ENCODE measurements at places on chromosomes 4 and X.
A peak's percentile ranks its signal among the peaks of the same experiment; 100 is the strongest.

DNA sequence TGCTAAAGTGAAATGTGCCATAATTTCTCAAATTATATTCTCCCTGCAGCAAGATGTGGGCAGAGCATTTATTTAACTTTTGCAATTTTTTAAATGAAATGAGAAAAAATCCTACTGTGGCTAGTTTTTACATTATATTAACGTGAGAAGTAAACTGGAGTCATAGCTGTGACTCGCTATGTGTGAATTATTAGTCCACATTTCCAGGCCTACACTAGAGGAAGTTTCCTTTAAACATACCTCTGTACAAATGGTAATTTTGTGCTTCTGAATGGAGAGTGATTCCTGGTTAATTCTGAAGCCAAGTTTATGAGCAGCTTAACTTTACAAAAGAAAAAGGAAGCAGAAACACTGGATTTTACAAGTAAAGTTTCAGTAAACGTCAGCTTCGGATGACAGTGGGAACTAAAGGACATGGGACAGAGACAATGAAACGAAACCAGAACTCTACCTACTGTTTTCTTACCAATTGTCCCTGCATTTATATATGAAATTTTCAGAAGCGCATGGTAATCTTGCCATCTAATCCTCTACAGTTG, 72.4 kb downstream of the FBXO8 start:
- DNase-seq = no peak

DNA sequence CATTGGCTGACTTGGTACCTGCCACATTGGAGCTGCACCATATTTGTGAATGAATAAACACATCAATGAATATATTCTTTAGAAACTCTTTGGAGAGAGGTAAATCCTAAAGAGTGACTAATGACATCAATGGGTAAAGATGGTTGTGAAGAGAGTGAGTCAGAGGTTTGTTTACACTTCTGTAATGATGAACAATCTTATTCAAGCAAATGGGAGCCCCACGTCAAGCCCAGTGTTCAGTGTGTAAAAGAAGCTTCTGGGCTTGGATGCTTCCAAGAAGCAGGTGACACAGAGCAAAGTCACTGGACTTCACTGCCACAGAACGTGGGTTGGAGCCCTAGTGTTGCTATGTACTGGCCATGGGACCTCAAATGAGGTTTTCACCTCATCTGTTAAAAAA, 319.0 kb downstream of the STK32B start:
- DNase-seq = no peak

GRCh38 chr4:108170631-108171338, 2.1 kb upstream of the LEF1 start:
- peak; percentile 16 for DNase-seq

- DNase-seq = no peak
Measured at GRCh38 chr4:20095805-20096541, 155.7 kb upstream of the SLIT2 start.

DNA sequence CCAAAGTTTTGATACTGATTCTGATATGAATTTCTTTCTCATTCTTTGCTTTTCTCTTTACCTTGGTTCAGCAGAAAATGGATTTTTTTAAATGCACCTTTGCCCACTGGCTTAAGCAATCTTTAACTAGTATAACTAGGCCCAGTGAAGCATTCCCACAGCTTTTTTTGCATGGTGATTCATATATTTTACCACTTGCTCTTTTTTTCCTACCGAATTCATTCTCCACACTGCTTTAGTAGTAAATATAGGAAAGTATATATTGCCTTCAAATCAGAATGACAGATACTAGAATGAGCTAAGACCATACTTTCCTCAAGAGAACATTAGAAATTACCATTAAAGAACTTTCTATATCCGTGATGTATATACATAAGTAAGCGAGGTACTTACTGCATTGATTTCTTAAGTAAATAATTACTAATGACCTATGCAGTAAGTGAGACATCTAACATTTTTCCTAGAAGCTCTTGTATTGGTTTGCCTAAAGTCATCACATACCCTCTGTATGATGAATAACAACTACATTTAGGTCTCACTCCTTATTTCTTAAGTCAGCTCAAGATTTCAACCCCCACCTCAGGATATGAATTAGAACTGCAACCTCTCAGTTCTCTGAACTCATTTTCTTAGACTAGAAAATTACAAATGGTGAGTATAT, 44.2 kb downstream of the SLC4A4 start:
- no peak for DNase-seq

GRCh38 chrX:2388669-2389068, 112.1 kb downstream of the DHRSX start:
- no peak for DNase-seq

DNA sequence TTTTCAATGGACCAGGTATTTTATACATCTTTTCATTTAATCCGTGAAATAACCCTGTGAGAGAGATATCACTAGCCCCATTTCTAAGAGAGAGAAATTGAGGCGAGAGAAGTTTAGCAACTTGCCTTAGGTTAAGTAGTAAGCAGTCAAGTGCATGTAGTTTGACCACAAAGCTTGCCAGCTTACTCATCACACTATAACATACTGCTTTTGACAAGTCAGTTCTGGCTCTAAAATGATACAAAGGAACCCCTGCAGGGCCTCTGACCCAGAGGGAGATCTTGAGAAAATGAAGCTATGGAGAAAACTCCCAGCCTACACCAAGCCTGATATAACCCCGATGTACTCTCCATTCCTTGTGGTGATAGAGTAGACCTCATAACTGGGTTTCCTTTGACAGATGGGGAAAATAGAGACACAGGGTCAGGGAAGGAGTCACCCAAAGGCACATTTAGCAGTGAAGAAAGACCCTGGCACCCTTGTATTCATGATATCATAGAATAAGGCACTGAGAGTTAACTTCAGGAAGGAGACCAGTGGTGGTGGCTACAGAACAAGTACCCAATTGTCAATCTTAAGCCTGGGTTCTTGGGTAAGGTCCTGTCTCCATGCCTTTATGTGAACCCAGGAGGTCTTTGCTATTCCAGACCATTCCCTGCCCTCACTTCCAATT, 60.2 kb upstream of the MSN start:
- no peak for DNase-seq

- peak; percentile 14 for DNase-seq
Measured at GRCh38 chr4:54226404-54227255, 2.5 kb upstream of the PDGFRA start.

GRCh38 chr4:76950052-76950955, 752 bp downstream of the SEPTIN11 start:
- DNase-seq = peak; percentile 54

GRCh38 chr4:81465406-81466340, 6.0 kb downstream of the RASGEF1B start:
- DNase-seq = no peak

- no peak for DNase-seq
Measured at GRCh38 chr4:42326524-42326923, 70.8 kb upstream of the SHISA3 start.

DNA sequence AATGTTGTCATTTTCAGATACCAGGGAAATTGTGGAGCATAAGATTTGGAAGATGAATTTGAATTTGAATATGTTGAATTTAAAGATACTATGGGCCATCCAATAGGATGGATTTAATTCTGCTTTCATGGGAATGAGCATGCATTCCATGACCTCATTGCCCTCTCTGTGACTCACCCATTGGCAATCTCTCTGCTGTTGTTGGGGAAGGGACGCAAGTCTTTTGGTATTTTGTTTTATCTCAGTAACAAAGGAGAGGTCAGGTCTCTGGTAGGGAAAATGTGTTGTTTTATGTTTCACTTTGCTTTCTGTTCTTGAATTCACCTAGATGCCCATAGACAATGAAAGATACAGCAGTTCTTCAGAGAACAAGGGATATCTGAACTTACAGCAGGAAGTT, 42.1 kb upstream of the MAGEA4 start:
- no peak for DNase-seq

- DNase-seq = no peak
Measured at GRCh38 chrX:24799078-24799477, 105.4 kb downstream of the POLA1 start.

DNA sequence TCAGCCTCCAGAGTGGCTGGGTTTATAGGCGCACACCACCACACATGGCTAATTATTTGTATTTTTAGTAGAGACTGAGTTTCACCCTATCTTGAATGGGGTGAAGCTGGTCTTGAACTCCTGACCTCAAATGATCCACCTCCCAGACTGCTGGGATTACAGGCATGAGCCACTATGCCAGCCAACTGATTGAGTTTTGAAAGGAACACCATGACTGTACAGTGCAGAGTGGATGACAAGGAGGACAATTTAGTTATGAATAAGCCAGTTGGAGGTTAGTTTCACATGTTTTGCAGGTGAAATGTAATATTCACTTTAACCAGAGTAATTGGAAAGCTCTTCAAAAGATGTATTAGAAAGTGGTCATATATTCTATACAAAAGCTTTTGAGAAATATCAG, 60.8 kb downstream of the PCDH18 start:
- DNase-seq = no peak

DNA sequence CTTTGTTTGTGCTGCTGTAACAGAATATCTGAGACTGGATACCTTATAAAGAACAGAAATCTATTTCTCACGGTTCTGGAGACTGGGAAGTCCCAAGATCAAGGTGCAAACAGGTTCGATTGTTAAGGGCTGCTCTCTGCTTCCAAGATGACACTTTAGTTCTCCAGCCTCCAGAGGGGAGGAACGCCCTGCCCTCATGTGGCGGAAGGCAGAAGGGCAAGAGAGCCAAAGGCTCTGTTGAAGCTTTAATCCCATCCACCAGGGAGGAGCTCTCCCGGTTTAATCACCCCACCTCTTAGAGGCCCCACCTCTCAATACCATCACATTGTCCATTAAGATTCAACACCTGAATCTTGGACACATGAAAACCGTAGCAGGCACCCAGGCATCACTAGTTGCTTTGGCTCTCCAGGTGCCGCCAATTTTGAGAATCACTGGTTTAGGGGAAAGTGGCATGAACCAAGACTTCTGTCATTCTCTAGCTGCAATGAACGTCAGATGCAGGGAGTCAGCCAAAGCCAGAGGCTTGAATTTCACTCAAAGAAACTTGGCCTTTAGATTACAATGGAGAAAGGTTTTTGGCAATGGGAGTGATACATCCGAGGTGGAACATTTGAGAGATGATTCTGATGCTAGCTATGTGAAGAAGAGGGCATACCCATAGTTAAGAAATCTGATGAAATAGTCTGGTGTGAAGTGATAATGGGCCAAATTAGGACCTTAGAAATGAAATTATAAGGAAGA, 15.7 kb downstream of the FHL1 start:
- DNase-seq = peak; percentile 41

GRCh38 chr4:52687696-52688095, 28.6 kb upstream of the USP46 start:
- no peak for DNase-seq

DNA sequence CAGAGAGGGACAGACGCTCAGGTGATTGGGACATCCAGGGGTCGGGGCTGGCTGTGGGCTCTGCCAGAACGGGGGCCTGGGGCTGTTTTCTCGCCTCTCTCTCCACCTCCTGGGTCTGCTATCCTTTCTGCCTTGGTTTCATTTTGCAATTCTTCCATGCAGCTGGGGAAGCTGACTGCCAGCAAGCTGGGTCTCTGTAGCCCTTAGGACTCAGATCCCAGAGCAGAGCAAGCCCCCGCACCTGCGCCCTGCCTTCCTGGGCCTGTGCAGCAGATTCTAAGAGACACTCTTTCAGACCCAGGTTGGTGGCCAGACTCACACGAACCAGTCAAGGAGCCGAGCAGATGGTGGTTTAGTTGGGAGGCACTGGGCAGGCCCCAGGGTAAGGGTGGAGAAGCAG, 59.1 kb upstream of the GRPEL1 start:
- DNase-seq = no peak

GRCh38 chr4:185463541-185463940, 8.0 kb downstream of the CCDC110 start:
- no peak for DNase-seq

GRCh38 chr4:123501733-123502132, 105.1 kb downstream of the SPRY1 start:
- no peak for DNase-seq

Data from hematopoietic multipotent progenitor cell (in vitro differentiated cells).